NCI-H1436 treated with DMSO at 0.1 percent for 48 hours (cell line): ENCODE measurements at places on chromosomes 3 and 15.

- DNase-seq: no peak
Measured at GRCh38 chr3:140186421-140186920, 251.5 kb downstream of the CLSTN2 start.

DNA sequence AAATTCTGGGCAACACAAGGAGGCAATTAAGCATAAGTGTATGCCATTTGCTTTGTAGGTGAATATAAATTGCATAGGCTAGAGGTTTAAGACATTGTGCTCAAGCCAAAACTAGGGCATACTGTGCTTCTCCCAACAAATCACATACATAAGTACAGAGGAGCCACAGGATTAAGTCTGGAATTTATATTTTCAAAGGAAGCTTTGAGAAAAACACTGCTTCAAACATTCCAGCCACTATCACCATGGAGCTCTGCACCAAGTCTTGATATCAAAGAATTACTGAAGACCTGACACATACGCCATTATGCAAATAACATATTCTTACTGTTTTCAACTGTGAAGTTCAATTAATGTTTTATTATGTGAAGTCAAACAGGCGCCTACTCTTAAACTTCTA is 119.4 kb upstream of the NPHP3 start:
- DNase-seq: peak; percentile 36

DNA sequence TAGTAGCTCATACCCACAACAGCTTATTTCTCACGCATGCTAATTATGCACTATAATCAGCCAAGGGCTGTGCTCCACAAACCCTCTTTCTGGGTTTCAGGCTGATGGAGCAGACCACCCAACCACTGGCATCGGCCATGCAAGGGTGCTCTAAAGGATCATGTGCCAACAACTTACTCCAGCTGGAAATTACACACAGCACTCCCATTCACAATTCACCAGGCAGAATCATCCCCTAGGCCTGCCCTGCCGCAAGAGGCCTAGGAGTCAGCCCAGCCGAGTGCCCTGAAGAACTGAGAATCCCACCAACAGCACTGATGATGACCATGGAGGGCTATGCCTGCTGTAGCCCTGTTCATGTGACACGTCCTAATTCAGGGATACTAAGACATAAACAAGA is 216.2 kb upstream of the CHRNA7 start:
- no peak for DNase-seq

DNA sequence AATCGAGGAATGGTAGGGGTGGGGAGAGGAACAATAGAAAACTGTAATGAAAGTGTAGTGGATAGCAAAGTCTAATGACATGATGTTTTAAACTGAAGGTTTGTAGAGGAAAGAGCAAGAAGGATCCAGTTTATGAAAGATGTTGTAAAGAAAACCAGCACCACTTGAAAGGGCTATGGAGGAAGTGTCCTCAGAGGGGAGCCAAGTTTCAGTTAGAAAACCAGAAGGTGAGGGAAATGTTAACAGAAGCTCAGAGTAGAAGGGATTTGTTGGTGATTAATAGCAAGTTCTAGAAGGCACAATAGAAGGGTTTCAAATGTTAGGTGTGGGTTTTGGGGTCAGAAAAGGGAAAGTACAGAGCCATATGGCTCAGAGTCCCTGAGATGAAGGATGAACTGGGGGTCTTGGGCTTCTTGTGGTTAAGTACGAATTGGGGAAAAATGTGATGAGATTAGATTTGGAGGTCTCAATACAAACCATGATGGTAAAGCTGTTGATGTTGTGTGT is 33.8 kb upstream of the LRRC58 start:
- no peak for DNase-seq

DNA sequence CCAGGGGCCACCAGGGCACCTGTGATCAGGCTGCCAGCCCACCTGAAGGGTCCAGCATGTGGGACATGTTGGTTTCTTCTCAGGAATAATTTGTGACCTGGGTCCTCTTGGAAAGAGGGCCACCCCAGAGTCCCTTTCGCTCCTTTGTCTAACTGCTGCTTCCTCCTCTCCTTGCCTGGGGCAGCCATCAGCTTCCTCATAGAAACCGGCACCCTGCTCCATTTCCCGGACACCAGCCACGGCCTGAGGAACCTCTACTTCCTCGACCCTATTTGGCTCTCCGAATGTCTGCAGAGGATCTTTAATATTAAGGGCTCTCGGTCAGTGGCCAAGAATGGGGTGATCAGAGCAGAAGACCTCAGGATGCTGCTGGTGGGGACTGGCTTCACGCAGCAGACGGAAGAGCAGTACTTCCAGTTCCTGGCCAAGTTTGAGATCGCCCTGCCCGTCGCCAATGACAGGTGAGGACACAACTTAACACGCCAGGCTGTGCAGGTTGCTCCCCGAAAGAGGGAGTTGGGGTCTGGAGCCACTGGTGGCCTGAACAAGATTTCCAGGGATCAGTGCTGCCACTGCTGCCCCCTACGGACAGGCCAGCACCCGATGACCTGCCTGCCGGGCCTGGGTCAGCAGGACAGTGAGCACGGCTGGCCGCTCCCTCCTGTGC is 109.7 kb downstream of the LRRK1 start:
- DNase-seq: no peak

DNA sequence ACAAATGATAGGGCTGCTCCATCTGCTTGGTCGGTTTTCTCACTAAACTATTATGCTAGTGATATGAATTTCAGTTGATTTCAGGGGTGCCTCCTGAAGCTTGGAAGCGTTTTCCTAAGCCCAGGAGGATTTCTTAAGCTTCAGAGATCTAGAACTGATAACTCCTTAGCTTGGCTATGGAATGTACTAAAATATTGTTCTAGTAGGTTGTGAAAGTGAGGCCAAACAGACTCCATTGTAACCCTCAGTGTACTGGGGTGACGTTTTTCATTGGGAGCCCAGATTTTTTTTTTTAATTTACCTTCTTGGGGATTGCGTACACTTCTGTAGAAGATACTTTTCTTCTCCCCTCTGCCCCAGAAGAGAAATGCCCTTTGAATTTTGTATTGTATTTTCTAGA is 17.0 kb upstream of the ST3GAL6 start:
- DNase-seq: no peak
